ENCODE measurements at places on chromosomes 1 and 21.

GRCh38 chr1:8422510-8423268 is 104.8 kb downstream of the SLC45A1 start:
- no peak for DNase-seq

- no peak for DNase-seq
Observed at GRCh38 chr1:201713086-201713810, 115.7 kb upstream of the IPO9 start.

GRCh38 chr1:208219659-208220282 is 24.4 kb downstream of the PLXNA2 start:
- DNase-seq: no peak

- DNase-seq: no peak
Observed at GRCh38 chr1:26155370-26156284, 3.3 kb upstream of the FAM110D start.

DNA sequence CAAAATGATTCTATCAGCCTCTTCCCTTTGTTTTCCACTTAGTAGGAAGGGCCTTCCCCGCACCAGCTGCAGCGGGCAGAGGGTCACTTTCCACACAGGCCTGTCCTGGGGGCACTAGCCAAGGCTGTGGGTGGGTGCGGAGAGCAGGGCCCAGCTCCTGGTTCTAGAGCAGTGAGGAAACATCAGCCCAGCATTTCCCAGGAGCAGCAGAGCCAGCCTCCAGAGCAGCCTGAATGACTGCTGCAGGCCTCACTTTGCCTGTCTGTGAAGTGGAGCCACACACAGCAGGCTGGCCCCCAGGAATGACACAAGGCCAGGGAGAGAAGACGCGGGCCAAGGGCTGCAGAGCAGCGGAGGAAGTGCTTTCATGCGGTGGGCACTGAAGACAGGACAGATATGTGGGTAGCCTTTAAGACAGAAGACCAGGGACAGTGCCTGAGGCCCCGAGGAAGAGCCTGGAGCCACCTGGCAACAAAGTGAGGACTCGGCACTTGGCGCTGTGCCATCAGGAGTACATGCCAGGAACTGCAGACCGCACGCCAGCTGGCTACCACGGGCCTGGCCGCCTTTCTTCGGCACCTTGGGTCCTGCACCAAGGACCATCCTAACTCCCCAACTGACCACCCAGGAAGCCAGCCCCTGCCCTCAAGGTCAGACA is 42.0 kb downstream of the ACOT7 start:
- DNase-seq: no peak

DNA sequence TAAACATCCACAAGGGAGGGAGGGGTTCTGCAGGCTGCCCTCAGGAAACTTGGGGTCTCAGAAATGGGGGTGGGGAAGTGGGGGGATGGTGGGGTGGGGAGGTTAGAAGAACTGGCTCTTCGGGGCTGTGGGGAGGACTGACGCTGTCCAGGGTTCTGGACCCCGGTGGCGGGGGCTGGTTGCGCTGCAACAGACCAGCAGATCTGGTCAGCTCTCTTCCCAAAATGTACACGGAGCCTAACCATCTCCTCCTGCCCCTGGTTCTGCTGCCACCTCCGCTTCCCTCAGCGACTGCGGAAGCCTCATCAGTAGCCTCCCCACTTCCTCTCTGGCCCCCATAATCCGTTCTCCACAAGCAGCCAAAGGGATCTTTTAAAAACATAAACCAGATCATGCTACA is 29.3 kb upstream of the C1QA start:
- DNase-seq: no peak

DNA sequence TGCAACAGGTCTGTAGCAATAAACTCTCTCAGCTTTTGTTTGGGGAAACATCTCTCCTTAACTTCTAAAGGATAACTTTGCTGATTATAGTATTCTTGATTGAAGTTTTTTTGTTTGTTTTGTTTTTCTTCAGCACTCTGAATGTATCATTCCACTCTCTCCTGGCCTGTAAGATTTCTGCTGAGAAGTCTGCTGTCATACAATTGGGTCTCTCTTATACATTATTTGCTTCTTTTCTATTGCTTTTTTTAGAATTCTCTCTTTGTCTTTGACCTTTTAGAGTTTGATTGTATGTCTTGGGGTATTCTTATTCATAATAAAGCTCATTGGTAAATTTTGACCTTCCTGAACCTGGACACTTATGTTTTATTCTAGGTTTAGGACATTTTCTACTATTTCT is 386.3 kb downstream of the MRPL39 start:
- no peak for DNase-seq

DNA sequence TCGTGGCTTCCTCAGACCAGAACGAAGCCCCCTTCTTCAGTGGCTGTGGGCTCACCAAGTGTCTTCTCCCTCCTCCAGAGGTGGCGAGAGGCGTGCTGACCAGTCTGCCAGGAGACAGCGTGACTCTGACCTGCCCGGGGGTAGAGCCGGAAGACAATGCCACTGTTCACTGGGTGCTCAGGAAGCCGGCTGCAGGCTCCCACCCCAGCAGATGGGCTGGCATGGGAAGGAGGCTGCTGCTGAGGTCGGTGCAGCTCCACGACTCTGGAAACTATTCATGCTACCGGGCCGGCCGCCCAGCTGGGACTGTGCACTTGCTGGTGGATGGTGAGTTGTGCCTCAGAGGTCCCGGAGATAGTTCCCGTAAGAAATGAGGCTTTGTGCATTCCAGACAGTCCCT is 24.0 kb downstream of the IL6R start:
- DNase-seq: no peak

DNA sequence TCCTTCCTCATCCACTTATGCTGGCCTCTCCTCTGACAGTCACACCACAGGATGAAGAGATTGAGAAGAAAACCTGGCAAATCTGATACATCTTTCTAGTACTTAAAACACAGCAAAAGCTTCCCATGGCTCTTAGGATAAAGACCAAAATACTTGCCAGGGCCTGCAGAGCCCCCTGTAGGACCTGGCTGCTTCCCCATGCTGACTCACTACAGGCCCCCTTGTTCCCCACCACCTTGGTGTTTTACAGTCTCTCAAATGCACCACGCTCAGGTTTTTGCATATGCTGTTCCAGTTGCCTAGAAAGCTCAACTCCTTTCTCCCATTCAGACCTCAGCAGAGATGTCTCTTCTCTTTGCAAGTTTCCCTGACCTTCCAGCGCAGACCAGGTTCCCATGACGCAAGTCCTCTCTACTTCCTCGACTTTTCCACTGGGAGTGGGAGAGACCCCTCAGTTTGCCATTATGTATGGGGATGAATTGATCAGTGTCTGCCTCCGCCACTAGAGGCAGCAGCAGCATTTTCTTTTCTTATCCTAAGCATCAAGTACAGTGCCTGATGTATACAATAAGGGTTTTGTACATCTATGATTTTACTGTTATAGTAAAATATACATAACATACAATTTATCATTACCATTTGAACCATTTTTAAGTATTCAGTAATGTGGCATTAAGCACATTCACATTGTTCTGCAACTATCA is 113.8 kb upstream of the C8B start:
- no peak for DNase-seq

DNA sequence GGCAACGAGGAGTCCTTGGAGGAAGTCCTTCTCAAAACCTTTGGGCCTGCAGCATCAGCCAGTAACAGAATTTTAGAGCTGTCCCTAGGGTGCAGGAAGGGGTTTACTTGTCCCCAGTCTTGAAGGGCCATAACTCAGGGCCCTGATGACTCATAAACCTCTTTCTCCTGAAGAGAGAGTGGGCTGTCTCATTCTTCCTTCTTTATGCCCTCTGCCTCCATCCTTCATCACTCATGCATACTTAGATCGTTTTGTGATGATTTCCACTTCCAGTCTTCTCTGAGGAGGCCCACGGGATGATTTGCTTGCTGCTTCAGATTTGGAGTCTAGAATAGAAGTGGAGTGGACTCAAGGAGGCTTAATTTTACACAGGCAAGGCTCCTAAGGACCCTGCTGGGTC is 60.2 kb downstream of the NDUFS5 start:
- DNase-seq: no peak

DNA sequence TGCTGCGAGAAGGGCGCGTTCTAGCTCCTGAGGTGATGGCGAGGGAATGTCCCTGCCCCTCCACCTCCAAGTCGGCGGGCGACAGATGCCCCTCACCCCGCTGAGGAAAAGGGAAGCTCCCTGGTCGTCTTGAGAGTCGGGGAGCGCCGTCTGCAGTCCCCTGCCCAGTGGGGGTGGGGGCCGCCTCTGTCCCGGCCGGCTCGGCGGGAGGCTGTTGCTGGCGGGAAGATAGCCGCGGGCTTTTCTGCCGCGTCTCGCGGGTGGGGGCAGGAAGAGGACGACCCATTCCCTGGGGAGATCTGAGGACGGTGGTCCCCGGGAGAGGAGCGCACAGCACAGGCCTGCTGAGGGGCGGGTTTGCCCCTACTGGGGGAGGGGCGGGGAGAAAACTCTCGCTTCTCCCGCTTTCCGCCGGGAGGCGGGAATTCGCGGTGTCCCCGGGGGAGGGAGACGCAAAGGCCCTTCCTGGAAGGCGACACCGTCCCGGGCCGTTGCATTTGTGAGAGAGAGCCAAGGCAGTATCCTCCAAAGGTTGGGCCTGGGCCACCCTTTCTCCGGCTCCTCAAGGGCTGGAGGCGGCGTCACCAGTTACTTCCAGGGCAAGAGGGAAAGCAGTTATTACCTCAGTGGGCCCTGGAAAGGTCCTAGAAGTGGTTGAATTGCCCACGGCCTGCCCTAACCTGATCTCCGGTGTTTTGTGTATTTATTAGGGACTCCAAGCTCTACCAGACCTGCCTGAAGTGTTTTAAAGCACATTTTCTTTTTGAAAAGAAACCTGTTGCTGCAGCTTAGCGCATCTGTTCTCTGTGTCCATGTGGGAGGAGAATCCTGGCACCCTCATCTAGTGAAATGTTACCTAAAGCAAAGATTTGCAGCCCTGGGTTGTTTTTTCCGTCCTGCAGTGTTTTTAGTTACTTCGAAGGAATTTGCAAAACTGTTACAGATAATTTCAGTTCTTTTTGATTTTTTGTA is 648 bp downstream of the S100PBP start:
- peak; percentile 81 for DNase-seq

DNA sequence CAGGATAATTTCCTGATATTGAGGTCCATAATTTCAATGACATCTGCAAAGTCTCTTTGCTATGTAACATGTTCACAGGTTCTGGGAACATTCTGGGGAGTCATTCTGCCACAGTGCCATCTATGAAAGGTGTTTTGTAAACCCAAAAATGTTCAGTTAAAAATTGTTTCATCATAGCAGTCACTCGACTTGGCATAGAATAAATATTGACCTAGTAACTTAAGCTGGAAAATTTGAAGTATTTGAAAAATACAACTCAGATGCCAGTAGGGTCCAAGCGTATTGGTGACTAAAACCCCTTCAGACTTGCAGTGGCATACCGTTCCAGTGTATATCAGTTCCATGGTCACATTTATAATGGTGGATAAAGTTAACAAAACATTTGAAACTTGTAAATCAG is 6.8 kb downstream of the DESI2 start:
- no peak for DNase-seq

DNA sequence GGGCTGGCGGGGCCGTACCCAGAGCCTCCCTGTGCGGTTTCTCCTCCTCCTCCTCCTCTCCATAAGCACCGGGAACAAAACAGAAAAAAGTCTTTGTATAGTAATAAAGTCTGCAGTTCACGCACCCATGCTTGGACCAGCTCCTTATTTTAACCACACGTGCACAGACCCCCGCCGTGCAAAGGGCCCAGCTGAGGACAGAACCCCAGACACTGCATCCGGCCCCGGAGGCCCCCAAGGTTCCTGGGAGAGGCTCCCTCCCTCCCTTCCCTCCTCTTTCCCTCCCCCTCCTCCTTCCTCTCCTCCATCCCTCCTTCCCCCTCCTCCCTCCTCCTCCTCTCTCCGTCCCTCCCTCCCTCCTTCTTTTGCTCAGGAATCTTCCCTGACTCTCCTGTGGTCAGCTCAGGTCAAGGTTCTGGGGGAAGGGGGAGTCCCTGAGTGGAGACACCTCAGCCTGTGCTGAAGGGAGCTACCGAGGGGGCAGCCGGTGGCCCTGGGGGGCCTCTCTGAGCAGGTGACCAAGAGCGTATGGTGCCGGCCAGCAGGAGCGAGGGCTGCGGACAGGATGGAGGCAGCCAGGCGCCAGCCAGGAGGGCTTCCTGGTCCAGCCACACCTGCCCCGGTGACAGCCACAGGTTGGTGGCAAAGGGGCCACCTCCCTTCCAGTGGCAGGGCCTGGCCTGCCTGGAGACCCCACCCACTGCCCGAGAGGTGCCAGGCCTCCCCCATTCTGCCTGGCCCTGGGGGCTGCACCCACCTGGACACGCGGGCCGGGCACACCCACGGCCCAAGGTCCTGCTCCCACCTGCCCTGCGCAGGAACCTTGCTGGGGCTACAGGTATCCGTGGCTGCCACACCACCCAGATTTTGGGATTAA is 3.2 kb upstream of the TTLL10 start:
- DNase-seq: no peak

DNA sequence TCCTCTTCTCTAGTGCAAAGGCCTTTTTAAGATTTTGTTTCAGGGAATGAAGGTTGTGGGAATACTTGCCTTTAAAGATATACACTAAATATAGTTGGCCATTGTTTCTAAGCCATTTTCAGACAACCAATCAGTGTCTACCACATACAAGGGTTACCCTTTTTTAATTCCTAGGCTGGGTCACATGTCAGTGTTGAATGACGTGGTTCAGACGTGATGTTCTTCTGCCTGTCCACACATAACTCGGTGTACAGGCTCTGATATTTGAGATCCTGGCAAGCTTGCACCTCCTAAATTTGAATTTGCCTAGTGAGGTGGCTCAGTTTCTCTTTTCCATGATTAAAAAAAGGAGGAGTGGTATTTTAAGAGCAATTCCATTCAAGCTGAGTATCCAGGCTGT is 38.8 kb downstream of the DTL start:
- DNase-seq: no peak

DNA sequence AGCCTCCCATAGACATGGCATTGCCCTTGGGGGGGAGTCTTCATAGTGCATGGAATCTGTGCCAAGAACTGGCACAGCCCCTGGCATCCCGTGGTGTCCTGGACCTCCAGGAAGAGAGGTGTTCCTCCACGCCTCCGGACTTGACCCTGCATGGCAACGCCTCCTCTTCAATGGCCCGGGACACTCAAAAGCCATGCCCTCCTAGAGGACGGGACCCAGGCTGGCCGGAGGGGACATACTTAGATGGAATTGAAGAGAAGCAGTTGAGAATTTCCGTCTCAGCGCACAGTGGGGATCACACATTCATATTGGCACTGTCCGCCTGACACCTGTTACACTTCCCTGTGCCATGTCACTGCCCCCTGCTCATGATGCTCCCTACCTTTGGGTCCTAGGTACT is 38.4 kb upstream of the TENT5C start:
- no peak for DNase-seq

- DNase-seq: no peak
Observed at GRCh38 chr1:169300854-169301253, 66.7 kb downstream of the NME7 start.

DNA sequence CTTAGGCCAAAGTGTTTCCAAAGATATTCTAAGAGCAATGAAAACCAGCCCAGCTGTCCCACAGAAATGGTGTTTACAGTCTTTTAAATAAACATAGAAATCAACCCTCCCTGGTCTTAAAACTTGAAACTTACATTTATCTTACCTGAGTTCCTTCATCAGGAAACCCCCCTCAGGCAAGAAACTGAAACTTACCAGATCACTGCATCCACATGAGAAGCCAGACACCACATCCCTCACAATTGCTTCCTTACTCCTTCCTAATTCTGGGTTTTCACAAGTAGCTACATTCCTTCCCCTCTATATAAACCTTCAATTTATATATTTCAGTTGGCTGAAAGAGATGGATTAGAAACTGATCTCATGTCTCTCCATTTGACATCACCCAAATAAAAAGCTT is 563.0 kb upstream of the CHRM3 start:
- DNase-seq: no peak

GRCh38 chr1:8878698-8879463 is 395 bp upstream of the ENO1 start:
- peak; percentile 94 for DNase-seq

Data from renal cortex interstitium (tissue), 15 donors.